Stimulated activated CD4-positive, alpha-beta T cell treated with anti-CD3 and anti-CD28 coated beads, Interleukin-1b, Interleukin-23, amount 100 ng/mL, for 48 hours (primary cell): ENCODE measurements at places on chromosomes 16 and 17.
A peak's percentile ranks its signal among the peaks of the same experiment; 100 is the strongest.

DNA sequence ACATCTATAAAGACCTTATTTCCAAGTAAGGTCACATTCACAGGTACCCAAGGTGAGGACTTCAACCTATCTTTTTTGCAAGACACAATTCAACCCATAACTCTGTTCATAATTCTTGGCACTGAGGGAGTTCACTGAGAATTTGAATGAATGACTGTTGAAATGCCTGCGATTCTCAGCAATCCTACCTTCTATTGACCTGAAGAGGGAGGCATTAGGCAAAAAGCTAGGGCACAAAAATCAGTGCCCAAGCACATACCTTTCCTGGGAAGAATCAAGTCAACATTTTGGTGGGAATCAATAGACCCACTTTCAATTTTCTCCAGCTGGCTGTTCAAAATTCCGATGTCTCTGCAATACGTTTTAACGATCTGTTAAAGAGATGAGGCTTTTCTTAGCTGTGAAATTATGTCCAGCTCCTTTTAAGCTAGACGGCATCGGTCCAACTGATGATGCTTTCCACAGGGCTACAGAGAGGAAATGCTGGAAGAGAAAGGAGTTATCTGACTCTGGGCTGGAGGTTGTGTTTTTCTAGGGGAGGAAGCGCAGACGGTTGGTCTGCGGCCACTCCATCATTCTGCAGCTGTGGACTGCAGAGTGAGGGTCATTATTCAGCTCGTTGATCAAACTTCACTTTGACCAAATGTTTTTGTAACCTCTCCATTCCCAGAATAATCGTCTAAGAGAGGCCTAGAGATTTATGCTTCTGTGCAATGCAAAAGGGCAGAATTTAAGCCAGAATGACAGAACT is 25.2 kb downstream of the BCO1 start:
- no peak for DNase-seq

DNA sequence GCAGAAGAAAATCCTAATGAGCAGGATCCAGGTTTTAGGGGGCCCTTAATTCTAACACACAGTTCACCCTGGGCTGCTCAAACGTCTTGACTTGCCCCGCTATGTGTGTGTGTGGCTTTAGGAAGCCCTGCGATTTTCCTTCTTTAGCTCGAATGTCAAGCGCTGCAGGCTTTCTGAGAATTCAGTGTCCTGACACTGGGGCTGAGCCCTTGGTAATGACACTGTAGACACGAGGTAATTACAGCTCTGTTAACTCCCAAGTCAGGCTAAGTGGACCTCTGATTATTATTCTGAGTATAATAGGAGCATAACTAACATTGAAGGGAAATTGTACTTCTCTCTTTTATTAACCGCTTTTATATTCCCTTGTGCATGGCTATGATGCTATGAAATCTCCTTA is 202.1 kb downstream of the RBFOX1 start:
- no peak for DNase-seq

GRCh38 chr16:7914748-7915147 is 582.1 kb downstream of the RBFOX1 start:
- no peak for DNase-seq

DNA sequence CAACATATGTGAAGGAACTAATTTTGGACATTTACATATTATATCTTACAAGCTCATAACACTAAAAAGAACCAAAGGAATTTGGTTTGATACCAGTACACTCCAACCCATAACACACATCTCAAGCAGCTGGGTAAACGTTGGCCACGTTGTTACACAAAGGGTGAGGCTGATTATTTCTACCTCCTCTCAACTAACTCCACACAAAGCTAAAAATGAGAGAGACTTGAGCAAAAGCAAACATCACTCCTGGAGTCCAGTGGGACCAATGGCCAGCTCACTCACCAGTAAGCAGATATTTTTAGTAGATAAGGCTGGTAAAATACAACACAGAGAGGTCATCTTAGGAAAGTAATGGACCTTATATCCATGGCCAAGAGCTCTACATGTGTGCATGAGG is 207.6 kb downstream of the MRTFB start:
- no peak for DNase-seq

DNA sequence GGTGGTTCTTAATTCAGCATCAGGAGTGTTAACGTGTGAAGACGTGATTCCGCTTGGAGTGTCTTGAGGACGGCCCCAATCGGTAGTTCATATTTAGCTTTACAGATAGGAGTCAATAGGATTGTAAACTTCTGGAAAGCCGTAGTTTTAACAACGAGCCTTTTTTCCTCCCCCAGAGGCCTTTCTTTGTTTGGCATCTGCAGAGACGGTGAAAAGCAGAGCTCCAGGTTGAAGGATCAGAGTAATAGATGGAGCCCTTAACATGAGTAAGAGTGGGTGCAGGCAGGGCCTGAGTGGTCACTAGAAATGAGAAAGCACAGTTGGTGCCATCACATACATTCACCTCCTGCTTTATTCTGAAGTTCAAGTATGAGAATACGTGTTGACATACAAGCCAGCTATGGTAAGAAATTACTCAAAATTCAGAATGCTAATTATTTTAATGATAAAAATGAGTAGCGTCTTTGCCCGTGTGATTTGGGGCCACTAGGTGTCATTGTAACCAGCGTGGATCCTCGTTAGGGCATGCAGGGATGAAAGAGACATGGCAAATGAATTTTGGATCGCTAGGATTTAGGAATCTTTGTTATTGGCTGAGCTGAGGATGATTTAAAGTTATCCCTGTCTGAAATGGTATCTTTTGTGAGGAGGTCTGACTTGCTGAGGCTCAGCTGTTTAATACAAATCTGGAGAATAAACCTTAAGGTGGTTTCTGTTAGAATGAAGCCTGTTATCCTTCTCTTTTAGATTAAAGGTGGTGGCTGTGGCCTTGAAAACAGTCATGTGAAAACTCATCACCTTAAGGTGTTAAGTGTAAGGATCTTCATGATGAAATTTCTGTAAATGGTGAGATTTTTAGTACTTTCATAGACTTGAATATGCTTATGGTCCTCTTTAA is 18.6 kb downstream of the PRCD start:
- no peak for DNase-seq

DNA sequence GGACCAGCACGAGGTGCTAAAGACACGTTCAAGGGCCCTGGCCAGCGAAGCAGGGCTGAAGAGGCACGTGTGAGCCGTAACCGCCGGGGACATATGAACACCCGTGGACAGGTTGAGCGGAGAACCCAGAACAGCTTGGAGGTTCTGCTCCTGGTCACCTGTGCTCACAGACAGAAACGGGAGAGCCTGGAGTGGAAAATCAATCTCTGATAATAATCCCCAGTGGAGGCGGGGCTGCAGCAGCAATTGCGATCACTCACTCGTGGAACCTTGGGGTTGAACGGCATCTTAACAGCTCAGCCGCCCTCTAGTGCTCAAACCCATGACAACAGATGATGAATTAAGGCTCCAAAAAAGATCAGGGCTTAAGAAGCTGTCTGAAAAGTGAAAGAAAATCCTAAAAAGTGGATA is 25.6 kb downstream of the WIPI1 start:
- DNase-seq: peak; percentile 38

- no peak for DNase-seq
Measured at GRCh38 chr17:47120521-47121095, 68.5 kb downstream of the CDC27 start.

DNA sequence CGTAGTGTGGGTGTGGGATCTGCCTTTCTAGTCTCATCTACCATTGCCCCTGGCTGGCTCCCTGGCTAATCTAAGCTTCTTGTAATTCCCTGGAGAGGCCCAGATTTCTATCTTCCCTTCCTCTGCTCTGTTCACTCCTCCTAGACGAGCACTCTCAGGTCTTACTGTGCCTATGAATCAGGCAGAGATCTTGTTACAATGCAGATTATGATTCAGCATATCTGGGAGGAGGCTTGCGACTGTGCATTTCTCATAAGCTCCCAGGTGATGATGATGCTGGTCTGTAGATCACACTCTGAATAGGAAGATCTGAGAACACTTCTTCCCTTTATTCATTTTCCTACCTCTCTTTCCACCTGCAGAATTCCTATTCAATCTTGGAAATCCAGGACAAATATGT is 200.1 kb downstream of the CBLN1 start:
- no peak for DNase-seq

- DNase-seq: no peak
Measured at GRCh38 chr17:6506679-6507231, 49.6 kb downstream of the PITPNM3 start.

DNA sequence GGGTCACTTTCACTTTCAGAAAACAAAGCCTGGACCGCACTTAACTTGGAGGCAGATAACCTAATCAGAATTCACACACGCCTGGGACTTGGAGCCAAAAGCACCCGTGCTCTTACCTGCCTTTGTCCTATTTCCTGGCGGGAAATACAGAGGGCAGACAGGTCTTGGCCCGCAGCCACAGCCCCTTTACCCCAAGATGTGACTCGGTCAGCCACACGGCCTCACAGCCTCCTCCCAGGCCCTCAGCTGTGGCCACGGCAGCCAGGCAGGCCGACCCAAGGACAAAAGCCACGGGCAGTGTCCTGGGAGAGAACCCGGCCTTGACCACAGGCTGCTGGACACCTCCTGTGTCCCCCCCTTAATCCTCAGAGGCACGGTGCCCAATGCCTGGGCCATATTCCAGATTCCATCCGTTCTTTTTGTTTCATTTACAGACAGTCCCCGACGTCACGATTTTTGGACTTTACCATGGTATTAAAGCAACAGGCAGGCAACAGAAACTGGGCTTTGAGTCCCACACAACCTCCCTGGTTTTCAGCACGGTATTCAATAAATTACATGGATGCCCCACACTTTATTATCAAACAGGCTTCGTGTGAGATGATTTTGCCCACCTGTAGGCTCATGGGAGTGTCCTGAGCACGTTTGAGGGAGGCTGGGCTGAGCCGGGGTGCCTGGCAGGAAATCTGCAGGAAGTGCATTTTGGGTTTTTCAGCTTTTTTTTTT is 30.1 kb upstream of the GAA start:
- no peak for DNase-seq

DNA sequence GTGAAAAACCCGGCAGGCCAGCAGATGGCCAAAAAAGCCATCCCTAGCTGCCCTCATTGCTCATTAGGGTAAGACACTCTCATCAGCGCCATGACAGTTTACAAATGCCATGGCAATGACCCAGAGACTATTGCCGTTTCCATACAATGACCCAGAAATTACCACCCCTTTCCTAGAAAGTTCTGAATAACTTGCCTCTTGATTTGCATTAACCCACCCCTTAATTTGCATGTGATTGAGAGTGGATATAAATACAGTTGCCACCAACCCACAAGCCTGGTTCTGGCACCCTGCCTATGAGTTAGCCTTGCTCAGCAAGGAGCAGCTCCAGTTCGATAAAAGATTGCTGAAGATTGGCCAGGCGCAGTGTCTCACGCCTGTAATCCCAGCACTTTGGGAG is 16.1 kb upstream of the C16orf54 start:
- DNase-seq: no peak

- no peak for DNase-seq
Measured at GRCh38 chr17:10063730-10064241, 134.6 kb downstream of the GAS7 start.

DNA sequence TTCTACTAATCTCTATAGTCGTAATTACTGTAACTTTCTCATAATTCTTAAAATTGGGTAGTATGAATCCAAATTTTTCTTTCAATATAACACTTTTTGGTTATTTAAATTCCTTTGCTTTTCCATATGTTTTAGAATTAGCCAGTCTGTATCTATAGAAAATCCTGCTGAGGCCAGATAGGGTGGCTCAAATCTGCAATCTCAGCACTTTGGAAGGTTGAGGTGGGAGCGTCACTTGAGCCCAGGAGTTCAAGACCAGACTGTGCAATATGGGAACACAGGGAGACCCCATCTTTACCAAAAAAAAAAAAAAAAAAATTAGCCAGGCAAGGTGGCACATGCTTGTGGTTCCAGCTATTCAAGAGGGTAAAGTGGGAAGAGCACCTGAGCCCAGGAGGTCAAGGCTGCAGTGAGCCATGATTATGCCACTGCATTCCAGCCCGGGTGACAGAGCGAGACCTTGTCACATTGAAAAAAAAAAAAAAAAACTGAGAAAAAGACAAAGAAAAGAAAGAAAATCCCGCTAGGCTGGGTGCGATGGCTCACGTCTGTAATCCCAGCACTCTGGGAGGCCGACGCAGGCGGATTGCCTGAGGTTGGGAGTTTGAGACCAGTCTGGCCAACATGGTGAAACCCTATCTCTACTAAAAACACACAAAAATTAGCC is 9.3 kb downstream of the TERF2 start:
- DNase-seq: no peak

DNA sequence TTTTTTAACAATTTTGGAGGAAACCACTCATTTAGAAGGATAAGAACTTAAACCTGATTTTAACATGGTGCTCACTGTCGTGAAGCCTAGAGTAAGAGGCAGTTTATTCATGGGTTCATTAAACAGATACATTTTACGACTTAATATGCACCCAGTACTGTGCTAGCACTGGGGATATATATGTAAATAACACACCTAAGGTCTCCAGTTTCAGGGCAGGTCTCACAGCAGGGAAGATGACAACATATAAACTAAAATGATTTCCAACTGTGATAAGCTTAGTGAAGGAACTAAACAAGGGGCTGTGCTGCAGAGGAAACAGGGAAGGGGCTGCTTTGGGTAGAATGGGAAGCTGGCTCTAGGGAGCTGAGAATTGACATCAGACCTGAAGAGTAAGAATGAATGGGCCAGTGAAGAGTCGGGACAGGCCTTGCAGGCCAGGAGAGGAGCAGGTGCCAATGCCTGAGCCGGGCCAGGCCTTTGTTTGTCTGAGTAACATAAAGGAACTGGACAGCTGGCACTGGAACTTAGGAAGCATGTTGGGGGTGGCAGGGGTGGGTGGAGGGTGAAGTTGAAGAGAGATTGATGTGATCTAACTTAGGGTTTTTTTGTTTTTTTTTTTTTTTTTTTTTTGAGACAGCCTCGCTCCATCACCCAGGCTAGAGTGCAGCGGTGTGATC is 12.1 kb downstream of the NT5M start:
- no peak for DNase-seq

DNA sequence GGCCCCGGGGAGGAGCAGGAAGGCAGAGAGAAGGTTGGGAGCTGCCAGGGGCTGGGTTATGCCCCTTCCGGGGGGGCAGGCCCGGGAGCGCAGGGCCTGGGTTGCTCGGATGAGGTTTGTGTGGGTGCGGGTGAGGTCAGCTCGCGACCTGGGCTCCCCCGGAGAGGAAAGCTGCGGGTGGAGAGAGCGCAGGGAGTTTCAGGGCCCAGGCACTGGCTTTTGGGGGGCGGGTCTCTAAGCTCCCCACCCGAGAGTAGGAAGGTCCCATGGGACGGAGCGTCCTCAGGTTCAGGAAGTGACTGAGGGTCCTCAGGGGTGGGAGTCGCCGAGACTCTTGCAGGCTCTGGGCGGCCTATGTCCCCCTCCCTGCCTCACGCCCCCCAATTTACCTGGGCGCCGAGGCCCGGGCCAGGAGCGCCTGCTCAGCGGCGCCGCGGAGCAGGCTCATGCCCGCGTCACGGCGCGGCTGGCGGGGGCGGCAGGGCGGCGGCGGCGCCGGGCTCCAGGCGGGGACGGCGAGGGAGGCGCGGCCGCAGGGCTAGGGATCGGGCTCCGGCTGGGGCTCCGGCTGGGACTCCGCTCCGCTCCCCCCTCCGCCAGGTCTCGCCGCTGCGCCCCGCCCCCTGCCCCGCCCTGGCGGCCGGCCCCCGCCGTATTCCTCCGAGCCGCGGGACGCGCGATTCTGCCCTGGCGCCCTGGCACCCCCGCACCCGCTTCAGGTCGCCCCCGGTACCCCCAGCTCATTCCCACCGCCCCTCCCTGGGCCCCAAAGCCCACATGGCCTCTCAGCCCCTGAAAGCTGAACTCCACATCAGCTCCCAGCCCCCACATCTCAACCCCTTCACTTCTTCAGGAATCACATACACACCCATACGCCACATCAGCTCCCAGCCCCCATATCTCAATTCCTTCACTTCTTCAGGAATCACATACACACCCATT is at the start of gene DOK4:
DOK4 (minus strand) TSS at position 578 of the 942 bp plus-strand sequence. CDS start 6,986 bp downstream, outside the sequence.
- peak; percentile 76 for DNase-seq

GRCh38 chr17:38459567-38459966 is 31.3 kb downstream of the ARHGAP23 start:
- no peak for DNase-seq
